Spinal cord (tissue), 10 donors: ENCODE measurements at places on chromosomes 6 and 20.
A peak's percentile ranks its signal among the peaks of the same experiment; 100 is the strongest.

DNA sequence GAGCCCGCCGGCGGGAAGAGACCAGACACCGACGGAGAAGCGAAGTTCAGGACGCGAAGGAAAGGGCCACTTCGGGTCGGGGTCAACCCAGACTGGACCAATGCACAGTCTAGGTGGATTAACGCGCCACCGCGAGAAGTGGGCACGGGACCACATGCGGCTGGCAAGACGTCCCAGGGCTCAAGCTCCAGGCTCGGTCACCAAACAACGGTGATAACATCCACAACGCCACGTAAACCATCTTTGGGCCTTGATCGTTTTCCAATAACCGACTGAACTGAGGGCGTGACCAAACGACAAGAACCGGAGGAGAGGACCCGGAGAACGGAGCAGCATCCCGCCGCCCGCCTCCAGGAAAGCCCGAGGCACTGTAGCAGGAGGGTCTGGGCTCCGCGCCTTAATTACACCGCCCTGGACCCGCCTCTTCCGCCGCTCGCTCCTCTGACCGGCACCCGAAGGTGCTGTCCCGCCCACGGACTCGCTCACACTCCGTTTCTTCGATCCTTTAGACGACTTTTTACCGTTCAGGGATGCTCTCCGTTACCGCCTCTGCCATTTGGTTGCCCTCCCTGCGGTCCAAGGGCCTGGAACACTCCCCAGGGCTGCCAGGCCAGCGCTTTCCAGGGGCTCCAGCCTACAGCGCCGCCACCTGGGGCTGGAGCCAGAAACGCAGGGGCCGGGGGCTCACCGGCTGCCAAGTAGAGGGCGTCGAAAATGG is 44.1 kb downstream of the DPPA5 start:
- peak; percentile 70 for DNase-seq

- DNase-seq = no peak
Measured at GRCh38 chr20:1508574-1508973, 17.4 kb upstream of the SIRPB2 start.

DNA sequence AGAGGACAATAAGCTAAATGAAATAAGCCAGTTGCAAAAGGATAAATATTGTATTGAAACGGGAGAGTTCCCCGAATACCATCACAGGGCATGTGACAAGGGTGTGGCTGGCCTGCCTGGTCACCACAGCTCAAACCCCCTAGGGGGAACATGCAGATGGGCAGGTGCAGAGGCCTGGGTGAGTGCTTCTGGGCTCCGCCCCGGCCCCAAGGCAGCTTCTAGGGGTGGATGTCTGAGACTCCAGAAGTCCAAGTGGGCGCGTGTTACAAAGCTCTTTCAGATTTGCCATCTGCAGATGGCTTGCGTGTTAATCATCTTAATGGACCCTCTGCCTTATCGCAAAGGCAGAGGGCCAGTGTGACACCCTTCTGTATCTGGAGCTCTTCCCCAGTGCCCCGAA is 559.2 kb upstream of the IMPG1 start:
- no peak for DNase-seq

GRCh38 chr6:157665180-157665579 is 157.9 kb upstream of the SNX9 start:
- no peak for DNase-seq

DNA sequence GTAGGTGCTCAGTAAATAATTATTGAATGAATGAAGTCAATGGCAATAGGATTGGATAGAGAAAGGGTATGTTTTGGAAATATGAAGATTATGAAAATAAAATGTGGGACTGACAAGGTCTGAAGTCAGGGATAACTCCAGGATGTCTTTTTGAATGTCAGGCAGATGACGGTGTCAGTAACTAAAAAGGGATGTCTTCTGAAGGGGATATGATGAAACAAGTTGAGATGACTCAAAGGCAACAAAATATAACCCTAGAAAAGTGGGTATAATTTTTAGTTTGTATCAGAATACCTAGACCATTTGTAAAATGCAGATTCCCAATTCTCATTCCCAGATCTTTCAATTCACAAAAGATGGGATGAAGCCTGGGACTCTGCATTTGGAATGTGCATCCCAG is 257.3 kb upstream of the SGK1 start:
- DNase-seq = no peak

DNA sequence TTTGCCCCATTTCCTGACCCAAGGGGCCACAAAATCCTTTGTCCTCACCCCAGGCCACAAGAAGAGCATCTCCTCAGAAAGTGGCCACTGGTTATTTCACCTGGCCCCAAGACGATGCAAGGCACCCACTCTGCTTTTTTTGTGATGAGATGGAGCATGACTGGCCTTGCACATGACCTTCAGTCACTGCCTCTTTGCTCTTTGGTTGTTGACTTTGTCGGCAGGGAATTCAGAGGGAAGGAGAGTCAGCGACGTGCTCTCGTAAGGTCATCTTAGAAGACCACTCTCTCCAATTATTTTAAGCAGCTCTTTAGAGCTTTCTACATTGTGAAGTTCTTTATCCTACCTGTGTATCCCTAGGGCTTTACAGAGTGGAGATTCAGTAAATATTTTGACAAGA is 306.7 kb downstream of the PLCB1 start:
- no peak for DNase-seq

DNA sequence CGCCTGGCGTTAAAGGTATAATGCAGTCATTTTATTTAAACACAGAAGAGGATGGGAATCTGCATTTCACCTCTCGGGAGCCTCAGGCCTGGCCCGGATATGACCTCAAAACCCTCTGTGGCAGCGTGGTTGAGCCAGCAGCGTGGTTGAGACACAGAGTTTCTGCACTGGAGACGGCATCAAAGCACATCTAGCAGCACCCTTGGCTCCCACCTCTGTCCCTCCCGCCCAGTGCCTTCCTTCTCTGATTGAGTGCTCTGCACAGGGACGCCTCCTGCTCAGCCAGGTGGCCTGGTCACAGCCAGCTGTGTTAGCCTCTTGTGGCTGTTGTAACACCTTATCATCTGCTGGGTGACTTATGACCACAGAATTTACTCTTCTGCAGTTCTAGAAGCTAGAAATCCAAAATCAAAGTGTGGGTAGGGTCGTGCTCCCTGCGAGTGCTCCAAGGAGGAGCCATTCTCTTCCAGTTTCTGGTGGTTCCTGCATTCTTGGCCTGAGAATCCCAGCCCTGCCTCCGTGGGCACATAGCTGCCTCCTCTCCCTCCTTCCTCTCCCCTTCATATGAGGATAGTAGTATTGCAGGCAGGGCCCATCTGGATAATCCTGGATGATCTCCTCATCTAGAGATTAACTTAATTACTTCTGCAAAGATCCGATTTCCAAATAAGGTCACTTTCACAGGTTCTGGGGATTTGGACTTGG is 156.7 kb downstream of the SYCP2 start:
- no peak for DNase-seq

- no peak for DNase-seq
Measured at GRCh38 chr20:31538326-31538725, 24.1 kb downstream of the HM13 start.

DNA sequence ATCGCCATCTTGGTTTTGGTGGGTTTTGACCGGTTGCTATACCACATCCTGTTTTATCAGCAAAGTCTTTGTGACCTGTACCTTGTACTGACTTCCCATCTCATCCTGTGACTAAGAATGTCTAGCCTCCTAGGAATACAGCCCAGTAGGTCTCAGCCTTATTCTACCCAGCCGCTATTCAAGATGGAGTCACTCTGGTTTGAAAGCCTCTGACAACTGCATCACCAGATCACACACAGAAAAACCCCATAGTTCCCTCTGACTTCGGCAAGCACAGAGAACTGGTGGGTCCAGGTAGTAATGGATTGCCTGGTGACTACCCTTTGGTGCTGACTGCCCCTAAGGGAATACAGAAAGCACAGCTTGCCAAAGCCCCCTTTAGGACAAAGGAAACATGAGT is 10.3 kb upstream of the RSPH4A start:
- no peak for DNase-seq

DNA sequence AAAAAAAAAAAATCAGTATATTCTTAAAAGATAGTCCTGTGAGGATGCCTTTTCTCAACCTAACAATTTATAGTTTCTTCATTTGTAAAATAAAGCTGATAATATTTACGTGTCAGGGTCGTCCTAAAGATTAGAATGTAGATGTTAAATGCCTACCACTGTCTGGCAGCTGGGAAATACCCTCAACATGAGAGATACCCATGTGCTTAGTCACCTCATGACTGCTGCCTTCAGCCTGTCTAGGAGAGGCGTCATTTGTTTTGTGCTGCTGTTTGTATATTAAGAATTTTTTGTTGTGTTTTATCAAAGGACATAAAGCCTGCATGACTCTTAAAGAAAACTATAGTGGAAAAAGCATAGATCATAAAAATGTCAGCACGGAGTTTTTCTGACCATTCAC is 9.5 kb downstream of the FAM120B start:
- DNase-seq = no peak

- DNase-seq = no peak
Measured at GRCh38 chr20:32045999-32046398, 6.0 kb upstream of the HCK start.

GRCh38 chr6:134984821-134985220 is 34.9 kb upstream of the ALDH8A1 start:
- DNase-seq = no peak

- DNase-seq = no peak
Measured at GRCh38 chr20:11162026-11162775, 488.4 kb upstream of the JAG1 start.

DNA sequence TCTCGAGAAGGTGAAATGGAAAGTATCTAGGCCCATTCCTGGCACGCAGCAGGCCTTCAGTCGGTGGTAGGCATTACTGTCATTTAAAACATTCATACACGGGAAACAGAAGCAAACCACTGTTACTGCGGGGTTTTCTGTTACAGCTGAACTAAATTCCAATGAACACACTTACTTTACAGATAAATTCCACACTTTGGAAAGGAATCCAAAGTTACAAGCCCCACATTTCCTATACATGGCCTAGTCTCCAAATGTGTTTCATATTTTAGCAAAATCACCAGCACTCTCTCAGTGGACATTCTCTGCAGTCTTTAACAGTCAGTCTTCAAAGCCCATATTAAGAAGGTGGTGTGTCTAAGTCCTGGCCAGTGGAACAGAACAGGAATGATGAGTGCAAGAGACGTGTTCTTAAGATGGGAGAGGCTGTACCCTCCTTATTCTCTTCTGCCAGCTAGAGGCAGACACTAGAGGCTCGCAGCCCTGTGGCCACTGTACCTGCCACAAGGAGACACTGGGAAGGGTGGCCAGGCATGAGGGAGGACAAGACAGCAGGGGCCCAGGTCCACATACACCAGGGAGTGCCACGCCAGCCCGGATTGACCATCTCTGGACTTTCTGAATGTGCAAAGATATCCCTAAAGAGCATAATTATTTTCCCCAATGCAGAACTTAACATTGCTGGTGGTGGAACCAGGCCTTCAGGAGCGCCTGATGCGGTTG is 76.4 kb downstream of the CDC5L start:
- no peak for DNase-seq

- no peak for DNase-seq
Measured at GRCh38 chr6:130853555-130854183, 26.5 kb downstream of the SMLR1 start.

DNA sequence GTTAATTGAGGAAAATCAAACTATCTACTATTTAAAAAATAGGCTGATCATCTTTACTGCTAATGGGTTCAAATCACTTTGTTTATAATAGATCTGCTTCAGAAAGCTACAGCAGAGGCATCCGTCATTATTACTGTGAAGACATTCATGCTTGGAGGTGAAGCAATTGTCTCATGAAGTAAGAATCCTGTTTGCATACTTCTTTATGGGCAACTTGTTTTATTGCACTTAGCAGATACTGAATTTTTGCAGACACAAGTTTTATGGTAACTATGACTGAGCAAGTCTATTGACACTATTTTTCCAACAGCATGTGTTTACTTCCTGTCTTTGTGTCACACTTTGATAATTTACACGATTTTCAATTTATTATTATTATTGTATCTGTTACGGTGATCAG is 573.9 kb downstream of the RFPL4B start:
- DNase-seq = no peak

DNA sequence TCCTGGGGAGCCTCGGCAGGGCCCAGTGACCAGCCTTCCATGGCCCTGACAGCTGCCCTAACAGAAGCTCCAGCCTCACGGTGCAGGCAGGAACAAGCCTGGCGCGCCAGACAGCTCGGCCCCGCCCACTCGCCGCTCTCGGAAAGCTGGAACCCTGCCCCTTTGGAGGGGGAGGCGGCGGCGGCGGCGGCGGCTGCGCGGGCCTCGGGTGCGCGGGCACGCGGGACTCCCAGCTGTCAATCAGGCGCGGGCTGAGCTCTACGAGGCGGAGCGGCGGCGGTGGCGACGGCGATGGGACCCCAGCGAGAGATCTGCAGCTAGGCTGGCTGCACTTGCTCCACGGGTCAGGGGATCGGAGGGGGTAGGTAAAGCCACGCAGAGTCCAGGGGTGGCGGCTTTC is at the start of gene NRSN1:
Gene NRSN1 (plus strand): TSS at position 236 of the 400 bp plus-strand sequence. CDS start 8,113 bp downstream, outside the sequence.
- DNase-seq = peak; percentile 42

- DNase-seq = no peak
Measured at GRCh38 chr6:32112431-32112980, 3.4 kb upstream of the TNXB start.

- DNase-seq = no peak
Measured at GRCh38 chr20:61328911-61329558, 77.0 kb downstream of the CDH4 start.

- no peak for DNase-seq
Measured at GRCh38 chr6:92681401-92681800, 738.0 kb downstream of the EPHA7 start.

DNA sequence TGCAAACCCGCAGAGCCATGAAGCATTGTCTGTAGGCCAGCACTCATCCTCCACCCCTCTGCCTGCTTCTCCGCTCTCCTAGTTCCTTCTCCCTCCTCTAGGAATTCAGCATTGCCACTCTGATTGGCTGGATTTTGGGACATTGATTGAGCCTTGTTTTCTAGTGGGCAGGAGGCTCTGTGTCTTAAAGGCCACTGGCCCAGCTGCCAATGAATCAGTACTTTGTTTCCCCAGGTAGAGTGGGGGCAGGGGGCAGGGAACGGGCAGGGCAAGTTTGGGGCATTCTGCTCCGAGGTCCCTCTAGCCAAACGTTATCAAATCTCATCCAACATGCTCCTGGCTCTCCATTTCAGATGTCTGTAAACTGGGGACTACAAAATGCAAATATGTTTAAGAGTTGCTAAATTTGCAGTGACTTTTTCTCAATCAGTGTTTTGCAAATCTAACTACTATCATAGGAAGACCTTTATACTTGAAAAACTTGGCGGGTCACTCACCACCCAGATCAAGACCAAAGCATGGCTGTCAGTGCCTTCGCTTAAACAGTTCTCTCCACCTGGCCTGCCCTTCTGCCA is 10.4 kb upstream of the BPI start:
- DNase-seq = no peak

GRCh38 chr20:62887860-62888239 is 26.2 kb upstream of the TCFL5 start:
- DNase-seq = no peak
